ENCODE measurements at places on chromosomes 2 and 18.

DNA sequence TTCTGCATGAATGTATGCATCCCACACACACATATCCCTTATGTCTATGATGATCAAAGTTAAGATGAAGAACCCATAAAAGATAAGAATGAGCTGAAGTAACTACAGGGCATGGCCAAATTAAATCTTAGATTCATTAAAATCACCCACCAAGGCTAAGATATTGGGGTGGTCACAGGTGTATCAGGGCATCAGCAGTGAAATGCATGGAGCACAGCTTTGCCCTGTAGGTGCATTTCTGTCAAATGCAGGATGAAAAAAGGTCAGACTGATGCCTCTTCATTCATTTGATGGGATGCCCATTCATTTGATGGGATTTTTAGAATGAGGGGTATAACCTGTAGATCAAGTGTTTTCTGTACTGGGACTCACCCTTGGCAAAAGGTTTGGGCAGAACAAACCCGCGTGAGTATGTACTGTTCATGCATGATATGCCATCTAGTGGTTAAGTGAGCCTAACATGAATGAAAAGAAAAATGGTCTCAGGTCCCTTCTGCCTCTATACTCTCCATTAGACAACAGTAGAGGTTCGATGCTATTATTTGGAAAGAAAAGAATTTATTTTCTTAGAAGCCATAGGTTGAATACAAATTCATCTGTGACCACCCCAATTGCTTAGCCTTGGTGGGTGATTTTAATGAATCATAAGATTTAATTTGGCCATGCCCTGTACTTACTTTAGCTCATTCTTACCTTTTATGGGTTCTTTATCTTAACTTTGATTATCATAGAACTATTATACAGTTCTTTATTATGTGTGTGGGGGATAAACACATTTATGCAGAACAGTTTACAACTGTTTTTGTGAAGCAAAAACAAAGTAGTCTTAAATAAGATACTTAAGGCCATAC is 43.2 kb upstream of the NOSTRIN start:
- peak; percentile 66 for DNase-seq

GRCh38 chr2:56263876-56264275 is 80.1 kb downstream of the CCDC85A start:
- no peak for DNase-seq

DNA sequence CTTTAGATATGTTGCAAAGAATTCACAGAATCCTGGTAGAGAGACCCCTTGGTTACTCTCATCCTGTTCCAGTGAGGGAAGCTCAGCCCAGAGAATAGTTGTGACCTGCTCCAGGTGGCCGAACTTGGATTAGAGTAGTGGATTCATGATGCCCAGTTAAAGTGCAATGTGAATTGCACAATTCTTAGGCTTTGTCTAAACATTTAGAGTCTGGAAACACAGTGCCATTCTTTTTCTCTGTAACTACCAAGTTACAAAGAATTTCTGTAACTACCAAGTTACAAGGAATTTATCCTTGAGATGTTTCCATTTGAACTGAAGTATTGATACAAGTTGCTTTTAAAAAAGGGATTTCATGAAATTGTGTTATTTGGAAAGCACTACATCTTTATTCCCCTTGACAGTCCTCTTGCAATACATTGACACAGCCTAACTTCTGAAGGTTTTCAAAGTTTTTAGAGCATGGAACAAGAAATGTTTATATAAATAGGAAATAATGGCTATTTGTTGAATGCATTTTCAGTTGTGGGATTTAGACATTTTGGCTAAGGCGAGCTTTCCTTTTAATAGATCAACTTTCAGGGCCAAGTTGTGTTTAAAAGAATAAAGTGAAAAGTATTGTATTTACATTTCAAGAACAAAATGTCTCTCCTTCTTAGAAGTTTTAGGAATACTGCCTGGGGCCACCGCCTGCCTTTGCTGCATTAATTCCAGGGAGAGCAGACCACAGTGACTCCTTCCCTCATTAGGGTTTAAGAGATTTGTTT is 315.0 kb downstream of the LPIN1 start:
- DNase-seq, result no peak

DNA sequence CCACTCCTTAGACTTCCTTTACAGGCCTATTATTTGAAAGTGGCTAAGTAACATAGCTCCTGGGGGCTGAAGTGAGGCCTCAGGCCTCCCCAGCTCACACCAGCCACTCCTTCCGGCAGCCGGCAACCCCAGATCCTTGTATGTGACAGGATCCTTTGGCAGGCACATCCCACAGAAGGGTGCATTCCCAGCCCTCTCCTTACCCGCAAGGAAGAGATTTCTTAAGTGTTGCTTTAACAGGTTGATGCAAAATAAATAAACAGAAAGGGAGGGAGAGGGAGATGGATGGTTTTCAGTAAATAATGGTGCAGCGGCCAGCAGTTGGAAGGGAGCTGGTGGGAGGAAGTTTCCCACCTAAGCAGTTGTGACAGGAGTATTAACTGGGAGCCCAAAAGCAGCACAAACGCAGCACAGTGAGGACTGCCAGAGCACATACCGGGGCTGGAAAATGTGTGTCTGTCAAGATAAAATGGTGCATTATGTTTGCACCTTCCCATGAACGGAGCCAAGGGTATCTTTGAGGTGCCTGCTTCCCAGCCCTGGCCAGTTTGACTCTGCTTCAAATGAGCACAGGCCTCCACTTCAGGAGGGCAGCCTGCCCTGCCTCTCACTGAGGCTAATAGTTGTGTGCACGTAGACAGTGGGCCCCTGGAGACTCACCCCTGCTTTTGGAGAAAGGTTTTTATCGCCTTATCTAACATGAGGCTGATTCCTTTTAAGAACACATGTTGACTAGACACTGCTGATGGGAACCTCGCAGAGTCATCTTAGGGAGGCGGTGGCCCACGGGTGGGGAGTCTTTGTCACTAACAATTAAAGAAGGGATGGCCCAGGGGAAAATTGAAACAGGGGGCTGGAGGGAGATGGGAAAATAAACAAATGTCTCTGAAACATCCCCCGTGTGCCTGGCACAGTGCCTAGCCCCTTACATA is 32.8 kb downstream of the NRP2 start:
- no peak for DNase-seq

- DNase-seq, result no peak
Measured at GRCh38 chr18:35430721-35431373, 53.7 kb upstream of the ZNF396 start.

- DNase-seq, result peak; percentile 13
Measured at GRCh38 chr18:75915941-75916623, 488.6 kb upstream of the SMIM21 start.

DNA sequence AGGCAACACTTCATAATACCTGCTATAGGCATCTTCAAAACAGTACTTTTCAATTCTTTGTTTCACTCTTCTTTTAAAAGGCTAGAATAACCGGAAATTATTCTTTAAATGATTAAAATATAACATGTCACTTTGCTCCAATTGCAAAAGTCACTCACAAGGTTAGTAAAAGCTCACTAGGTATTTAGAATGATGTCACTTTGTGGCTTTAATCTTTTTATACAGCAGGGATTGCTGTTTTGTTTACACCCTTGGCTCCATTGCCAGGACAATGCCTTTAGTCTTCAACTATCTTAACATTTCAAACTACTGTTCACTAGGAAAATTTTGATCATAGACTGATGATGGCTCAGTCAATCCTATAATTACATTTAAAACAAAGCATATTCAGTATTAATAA is 157.1 kb downstream of the BAZ2B start:
- DNase-seq, result no peak

DNA sequence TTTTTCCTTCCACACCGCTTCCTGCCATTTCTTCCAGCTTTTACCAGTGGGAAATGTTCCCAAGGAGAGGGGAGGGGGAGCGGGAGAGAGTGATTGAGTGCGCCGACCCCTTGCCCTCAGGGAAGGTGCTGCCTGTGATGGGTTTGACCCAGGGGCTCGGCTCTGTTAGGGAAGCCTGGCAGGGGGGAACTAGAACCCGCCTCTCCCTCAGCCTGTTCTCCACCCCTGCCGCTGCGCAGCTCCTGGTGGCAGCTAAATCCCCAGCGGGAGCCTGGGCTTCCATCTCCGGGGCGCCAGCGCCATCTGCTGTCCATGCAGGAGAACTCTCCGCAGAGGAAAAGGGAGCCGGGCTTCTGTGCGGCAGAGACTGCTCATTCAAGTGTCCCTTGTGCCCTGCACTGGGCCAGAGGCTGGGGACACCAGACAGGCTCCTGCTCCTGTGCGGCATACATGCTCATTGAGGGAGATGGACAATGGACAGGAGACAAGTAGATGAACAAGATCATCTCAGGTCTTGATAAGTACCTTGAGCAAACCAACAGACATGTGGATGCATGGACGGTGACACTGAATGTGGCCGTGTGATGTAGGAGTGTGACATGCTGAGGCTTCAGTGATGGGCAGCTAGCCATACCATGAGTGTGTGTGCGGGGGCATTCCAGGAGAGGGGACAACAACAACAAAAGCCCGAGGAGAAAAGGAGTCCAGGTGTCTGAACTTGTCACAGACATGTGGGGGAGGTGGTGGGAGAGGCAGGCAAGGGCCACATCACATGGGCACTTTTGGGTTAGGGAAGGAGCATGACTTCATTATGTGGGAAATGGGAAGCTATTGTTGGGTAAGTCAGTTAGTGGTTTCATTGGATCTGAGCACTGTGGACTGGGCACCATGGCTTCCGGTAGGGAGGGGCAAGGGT is 13.3 kb downstream of the CHPF start:
- peak; percentile 86 for DNase-seq

DNA sequence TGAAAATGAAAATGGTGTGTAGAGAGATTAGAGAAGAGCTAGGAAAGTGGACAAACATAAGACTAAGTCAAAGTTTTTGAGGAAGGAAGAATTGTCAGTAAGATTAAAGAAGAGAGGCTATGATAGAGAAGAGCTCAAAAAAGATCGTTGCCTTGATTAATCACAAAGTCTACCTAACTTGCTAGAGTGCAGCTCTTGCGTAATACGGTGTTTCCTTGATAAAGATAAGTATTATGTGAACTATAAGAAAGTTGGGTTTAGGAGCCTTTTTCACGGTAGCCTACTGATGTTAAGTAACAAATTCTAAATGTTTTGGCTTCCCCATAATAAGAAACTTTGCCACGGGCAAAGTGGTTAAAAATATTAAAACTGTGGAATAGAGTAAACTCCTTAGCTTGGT is 226.4 kb upstream of the NRXN1 start:
- no peak for DNase-seq

DNA sequence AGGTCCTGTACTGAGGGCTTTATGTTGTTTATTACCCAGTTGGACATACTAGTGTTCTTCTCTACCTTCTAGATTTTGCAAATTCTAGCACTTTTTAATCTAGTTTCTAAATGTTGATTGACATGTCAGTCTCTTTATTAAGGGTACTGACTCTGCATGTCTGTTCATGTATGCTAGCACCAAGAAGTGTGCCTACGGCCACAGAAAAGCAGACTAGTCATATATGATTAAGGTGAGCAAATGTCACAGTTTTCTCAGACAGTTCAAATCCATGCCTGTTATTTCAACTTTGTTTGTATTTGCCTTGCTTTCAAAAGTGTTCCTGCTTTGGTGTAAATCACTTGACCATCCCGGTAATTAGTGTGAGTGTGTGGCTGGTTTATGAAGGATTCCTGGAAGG is 145.0 kb upstream of the DSEL start:
- DNase-seq, result no peak
